ENCODE measurements at places on chromosomes 2 and 18.

DNA sequence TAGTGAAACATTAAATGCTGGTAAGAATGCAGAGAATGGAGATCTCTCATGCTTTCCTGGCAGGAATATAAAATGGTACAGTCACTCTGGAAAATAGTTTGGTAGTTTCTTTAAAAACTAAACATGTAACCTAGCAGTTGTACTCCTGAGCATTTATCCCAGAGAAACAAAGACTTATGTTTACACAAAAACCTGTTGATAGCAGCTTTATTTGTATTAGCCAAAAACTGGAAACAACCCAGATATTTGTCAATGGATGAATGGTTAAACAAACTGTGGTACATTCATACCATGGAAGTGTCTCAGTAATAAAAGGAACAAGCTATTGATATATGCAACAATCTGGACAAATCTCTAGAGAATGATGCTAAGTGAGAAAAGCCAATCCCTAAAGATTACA lies 81.7 kb upstream of the CTAGE1 start:
- DNase-seq, result no peak

DNA sequence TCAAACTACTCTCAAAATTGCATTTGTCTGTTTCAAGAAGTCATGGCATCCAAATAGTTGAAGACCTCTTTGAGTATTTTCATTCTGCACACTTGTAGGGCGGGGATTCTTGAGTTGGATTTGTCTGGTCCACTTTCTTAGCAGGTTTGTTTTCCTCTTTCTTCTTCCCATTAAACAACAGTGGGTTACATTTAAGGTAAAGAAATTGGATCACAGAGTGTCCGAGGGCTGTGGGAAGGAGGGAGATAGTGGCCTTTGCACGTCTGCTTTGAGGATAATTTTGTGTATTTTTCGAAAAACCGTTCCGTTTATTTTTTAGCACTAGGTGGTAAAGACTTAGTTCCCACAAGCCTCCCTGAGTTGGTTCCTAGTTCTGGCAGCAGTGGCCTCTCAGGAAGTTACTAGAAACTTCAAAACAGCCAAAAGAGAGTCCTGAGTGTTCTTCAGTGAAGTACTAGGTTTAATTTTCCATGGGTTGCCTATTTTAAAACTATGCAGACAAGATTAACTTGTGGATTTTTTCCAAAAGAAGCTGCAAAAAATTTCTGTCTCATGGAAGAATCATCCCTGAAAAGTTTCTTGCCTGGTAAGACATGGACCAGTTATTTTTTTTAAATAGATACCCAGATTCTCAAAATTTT lies 107.9 kb downstream of the CDC42EP3 start:
- no peak for DNase-seq

- DNase-seq, result no peak
Measured at GRCh38 chr2:37244017-37244416, 12.6 kb downstream of the NDUFAF7 start.

GRCh38 chr2:37625156-37625555 lies 46.3 kb downstream of the CDC42EP3 start:
- DNase-seq, result no peak

DNA sequence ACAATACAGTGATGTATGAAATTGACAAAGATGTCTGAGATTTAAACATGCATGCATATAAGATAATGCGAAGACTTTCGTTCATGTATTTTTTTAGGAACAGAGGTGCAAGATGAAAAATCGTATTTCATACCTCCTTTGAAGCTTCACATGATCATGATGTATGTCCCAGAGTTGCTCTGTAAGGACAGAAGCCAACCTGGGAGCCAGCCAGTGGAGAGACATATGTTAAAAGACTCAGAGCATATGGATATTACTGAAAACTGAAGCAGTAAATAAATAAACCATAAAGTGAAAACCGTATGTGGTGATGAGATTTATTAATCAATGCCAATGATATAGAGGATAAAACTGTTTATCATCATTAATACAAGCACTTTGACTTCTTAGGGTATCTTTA lies 424.4 kb upstream of the NETO1 start:
- no peak for DNase-seq

DNA sequence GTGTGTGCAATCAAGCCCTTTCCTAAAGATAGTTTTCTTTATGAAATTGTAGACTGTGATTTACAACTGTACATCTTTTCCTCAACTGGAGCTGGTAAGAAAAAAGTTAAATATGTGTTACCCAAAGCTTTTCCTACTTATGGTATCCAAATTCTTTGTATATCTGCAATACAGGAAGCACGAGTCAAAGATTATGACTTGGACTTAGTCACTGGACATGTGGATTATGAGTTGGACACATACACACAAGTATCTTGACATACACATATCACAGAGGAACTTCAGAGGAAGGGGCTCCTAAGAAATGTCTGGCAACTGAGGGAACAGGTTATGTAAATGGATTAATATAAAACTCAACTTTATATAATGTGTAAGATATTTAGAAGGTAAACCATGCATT lies 35.2 kb downstream of the PRELID3A start:
- DNase-seq, result no peak

- peak; percentile 85 for DNase-seq
Measured at GRCh38 chr2:138501425-138502254, at the start of gene SPOPL. Gene SPOPL, plus strand, starts transcription at chr2:138501770. Its CDS starts 48,447 bp downstream, at chr2:138550217.

DNA sequence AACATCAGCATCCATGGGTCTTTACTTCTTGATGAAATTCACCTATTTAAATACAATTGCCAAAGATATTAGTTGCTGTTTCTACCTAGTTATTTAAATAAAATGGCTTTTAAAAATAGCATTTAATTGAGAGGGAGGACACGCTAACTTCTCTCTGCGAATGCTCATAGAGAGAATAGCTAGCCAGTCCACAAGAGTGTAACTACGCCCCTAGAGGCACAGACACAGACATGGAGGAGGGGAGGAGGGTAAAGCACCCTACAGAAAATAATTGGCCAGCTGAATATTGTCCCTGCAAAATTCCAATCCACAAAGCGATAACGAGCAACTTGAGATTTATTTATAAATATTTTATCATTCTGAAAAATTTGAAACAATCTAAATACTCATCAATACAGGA lies 97.0 kb upstream of the PAPOLG start:
- no peak for DNase-seq

- DNase-seq, result no peak
Measured at GRCh38 chr2:238155051-238155760, 3.6 kb upstream of the ERFE start.

- no peak for DNase-seq
Measured at GRCh38 chr2:8151888-8152287, 530.0 kb upstream of the ID2 start.

DNA sequence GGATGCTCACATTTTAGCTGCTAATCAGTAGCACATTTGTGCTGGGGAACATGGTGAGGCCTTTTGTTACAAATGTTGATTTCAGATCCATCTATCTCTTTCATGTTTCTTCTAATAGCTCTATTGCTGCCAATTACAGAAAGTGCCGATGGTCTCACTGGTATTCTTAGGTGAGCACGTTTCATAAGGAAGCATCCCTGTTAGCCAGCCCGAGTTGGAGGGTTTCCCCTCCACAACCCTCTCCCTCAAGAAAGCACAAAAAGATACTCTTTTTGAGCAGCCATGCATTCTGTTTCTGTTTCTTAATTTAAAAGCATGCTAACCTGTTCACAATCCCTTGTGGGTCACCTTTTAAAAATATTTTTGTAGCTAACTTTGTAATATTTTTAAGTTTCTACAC lies 30.8 kb upstream of the ST8SIA5 start:
- DNase-seq, result no peak

GRCh38 chr2:206942592-206943478 lies 3.5 kb downstream of the CPO start:
- no peak for DNase-seq

GRCh38 chr2:71323386-71323785 lies 8.2 kb upstream of the ZNF638 start:
- no peak for DNase-seq

GRCh38 chr18:29326214-29326613 lies 1149.3 kb upstream of the CDH2 start:
- DNase-seq, result no peak

GRCh38 chr2:151973901-151974199 lies 125.0 kb downstream of the CACNB4 start:
- DNase-seq, result no peak
